Omental fat pad (tissue), 4 donors: ENCODE measurements at places on chromosomes 7 and 10.

- no peak for DNase-seq
These were observed 75.9 kb downstream of the EBF3 start for GRCh38 chr10:129887986-129888783.

DNA sequence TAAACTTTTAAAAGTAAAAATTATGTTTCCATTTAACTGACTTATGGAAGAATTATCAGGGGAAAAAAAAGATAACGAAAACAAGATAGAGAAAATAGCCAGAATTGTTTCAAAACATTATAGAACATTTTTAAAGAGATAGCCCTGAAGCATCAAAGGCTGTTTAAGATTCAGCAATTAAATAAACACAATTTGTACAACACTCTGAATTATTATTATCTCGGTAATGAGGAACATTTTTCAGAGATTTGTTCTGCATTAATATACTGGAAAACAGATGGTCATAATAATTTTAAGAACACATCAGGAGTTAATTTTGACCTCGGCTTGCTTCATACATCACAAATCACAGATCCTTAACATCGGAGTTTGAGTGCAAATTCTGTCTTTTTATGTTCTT, 643.8 kb downstream of the SORCS1 start:
- DNase-seq: no peak

DNA sequence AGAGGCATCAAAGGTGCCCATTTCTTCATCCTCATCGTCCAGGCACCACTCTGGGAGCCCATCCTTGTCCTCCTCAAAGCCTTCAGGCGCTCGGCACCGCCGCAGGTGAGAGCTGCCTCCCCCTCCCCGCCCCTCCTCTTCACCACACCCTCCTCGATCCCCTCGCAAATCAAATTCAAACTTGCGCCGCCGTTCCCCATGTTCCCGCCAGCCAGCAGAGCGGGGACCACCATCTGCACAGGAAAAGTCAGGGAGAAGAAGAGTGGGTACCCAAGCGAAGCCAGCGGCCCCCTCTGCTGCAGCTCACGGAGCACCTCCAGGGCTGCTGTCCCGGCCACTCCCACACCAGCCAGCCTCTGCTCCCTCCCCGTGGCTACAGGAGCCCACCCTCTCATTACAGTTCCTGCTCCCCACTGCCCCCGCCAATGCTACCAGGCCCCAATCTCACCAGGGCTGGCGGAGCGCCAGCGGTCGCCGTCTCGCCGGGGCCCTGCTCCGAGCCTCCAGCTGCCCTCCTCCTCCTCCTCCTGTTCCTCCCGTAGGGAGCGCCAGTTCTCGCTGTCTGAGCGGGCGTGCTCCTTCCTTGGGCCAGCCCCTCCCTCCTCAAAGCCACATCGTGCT, 7.7 kb downstream of the GIGYF1 start:
- DNase-seq: no peak

- DNase-seq: no peak
These were observed 35.5 kb upstream of the NCAPG2 start for GRCh38 chr7:158740013-158740656.

GRCh38 chr10:110513949-110514348, 16.2 kb downstream of the DUSP5 start:
- DNase-seq: no peak

GRCh38 chr7:79398138-79398749, 55.2 kb downstream of the MAGI2 start:
- no peak for DNase-seq

GRCh38 chr10:14751921-14752320, 22.8 kb downstream of the FAM107B start:
- no peak for DNase-seq

DNA sequence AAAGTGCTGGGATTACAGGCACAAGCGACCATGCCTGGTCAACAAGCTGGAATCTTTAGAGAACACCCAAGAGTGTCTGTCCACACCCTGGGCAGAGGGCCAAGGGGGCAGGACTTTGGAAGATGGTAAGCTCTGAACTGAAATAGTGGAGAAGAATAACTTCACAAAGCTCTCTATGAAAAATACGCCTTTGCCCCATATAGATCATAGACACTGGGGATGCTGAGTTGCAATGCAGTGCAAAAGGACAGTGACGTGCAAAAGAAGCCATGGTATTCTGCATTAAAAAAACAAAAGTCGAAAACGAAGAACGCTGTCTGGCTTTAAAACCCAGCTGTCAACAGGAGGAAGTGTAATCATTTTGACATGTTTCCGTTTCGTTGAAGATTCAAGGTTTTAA, 353.6 kb downstream of the CALN1 start:
- no peak for DNase-seq

GRCh38 chr10:96043893-96044715, 721 bp downstream of the CCNJ start:
- no peak for DNase-seq

DNA sequence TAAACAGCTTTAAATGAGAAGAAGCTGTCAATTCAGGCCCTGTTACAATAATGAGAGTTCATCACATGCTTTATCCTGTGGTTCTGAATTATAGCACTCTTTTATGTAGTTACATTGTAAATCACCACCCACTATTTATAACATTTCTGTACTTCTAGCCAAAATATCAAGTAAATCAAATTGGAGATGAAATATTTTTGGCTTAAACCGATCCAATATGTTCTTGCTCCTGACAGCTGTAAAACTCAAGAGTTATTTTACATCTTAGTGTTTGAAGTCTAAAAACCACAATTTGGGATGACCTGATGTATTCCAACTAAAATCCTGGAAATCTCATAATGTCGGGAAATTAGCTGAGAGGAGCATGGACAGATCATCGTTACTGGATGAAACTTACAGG, 371.2 kb upstream of the LRRN3 start:
- DNase-seq: no peak

GRCh38 chr7:119320316-119320715, 952.7 kb upstream of the KCND2 start:
- no peak for DNase-seq

- no peak for DNase-seq
These were observed 402.9 kb downstream of the MAGI2 start for GRCh38 chr7:79050603-79051002.

DNA sequence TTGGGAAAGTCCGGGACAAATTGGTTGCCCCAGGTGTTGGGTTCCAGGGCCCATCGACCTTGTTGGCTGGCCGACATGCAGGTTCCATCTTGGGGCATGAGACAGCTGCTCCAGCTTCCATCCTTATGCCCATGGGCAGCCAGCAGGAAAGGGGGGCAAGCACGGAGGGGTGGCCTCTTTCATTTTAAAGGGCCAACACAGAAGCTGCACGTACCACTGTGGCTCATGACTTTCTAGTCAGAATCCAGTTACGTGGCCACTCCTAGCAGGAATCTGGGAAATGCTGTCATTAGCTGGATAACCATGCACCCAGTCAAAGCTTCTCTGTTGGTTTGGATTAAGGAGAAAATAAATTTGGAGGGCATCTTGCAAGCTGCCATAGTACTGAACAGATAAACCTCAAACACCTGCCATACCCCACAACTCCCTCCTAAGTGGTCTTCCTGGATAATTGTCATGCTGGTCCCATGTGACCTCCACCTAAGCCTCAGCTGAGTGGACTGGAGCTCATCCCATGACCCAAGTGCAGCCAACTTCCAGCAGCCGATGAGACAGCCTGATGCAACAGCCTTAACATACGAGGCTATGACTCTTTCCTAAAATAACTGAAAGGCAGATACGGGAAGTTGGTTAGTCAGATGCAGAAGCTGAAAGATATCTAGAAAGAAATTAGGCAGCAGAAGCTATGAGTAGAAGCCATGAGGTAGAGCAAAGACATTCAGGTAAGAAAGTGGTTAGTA, 21.4 kb upstream of the GSDME start:
- no peak for DNase-seq

GRCh38 chr10:82827901-82828300, 952.9 kb downstream of the NRG3 start:
- DNase-seq: no peak

GRCh38 chr10:124174673-124175645, 81.6 kb upstream of the CHST15 start:
- no peak for DNase-seq

DNA sequence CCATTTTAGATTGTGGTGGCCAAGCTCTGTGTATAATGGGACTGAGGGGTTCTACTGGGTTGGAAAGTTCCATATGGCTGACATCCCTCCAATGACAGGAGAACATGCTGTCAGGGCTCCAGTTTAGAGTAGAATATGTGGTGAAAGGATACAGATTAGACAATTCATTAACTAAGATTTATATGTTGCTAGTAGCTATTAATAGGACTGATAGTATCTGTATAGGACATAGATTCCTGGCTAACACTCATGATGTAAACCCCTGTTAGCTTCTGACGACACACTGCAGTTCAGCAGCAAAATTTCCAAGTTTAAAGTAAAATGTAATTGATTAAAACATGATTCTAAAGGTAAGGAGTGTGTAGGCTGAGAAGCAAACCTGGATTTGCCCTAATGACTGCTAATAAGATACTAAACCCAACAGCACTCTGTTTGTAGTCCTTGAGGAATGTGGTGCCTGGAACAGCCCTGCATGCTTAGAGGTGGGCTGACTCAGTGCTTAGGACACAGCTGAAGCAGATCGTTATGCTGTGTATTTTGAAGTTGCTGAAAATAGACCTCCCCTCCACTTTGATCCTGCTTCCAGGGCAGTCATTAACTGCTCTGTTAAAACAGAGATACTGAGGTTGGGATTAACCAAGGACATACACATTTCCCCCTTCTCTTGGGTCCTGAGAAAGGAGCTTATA, 1129.6 kb downstream of the SORCS3 start:
- DNase-seq: no peak

DNA sequence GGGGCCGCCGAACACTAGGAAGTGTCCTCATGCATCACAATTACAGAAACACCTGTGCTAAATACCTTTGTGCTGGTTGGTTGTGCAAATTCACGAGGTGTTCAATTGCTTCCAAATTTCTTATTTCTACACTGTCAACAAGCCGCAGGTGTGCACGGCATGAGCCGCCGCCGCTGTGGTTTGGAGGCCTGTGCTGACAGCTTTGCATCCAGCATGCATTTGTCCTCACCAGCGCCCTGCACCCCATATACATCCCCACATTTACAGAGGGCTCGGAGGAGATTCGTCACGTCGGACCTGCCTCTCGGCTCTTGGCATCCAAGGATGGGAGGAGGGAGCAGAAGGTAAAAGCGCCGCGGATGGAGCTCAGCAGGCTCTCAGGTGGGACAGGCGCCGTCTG, 305.3 kb upstream of the MKI67 start:
- no peak for DNase-seq

GRCh38 chr10:48251525-48252353, 22.8 kb downstream of the FRMPD2 start:
- DNase-seq: no peak

DNA sequence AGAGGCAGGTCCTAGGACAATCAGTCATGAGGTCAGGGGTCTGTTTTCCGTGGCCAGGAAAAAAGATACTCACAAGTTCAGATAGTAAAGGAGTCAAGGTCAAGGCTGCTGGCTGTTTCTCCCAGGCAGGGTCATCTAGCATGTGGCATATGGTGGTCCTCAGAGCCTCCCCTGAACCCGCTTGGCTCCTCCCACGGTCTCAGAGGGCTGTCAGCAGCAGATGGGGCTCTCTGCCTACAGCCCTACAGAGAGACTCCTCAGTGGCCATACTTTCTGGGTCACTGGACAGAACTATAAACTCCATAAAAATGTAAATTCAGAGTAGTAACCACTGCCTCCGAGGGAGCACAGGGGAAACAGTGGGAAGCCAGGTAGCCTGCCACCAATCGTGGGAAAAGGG, 11.3 kb upstream of the DRGX start:
- no peak for DNase-seq

DNA sequence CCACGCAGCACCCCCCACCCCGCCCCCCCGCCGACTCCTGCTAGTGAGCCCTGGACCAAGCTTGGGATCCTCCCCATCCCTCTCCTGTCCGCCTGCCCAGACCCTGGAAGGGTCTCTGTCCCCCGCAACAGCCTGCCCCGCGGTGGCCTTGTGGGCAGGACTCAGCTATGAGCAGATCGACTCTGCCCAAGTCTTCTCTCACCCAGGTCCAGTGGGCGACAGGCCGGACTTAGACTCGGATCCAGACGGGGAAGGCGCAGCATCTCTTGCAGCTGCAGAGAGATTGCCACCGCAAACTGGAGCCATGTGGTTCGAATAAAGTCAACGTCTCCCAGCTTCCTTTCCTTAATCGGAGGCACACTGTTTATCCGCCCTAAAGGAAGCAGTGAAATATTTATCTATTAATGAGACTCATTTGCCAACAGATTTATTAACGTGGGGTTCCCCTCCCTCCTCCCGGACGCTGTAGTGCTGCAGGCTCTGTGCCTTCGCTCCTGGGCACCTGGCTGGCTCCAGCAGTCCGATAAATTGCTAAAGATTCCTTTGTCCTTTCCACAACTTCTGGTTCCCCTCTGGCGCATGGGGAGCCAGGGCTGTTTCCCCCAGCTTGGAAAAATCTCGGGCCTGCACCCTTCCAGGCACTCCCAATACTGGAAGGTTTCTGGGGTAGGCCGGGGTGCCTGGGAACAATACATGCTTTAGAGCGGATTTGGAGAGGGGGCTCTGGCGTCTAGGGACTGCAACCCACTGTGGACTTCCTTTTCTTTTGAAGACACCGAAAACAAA, 634 bp upstream of the HOXA7 start:
- peak; percentile 20 for DNase-seq

GRCh38 chr10:45495438-45496152, 121.6 kb downstream of the ALOX5 start:
- no peak for DNase-seq

- no peak for DNase-seq
These were observed 219.7 kb downstream of the TRIL start for GRCh38 chr7:28738412-28738811.

DNA sequence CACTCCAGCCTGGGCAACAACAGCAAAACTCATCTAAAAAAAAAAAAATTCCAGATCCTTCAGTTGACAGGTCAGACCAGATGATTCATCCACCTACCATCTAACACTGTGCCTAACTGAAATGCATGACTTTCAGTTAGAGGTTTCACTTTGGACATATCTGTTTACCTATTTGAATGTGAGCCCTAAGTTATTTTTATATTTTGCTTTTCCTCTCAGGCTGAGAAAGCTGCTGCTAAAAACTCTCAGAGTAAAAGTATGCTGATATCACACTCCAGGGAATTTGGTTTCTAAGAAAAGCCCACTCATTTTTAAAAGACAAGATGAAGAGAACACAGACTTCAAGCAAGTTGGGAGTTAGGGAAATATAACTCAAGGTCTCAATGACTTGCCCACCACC, 126.0 kb downstream of the SGMS1 start:
- DNase-seq: no peak

- DNase-seq: no peak
These were observed 17.2 kb upstream of the C10orf53 start for GRCh38 chr10:49662169-49662830.

DNA sequence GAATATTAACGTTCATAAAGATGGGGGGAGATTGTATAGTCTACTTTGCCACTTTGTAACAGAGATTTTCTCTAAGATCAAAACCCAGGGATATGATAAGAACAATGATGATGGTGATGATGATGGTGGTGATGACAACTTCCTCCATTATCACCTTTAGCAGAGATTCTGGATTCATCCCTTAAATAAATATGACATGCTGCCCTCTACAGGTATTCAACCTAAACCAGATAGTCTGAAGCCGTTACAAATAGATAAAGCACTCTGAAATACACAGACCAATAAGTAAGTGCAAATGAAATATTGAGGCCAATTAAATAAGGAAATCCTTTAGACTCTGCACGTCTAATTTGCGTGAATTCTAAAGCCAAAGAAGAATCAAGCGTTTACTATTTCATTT, 211.5 kb downstream of the CREB5 start:
- DNase-seq: no peak

GRCh38 chr10:69653561-69653960, 23.5 kb downstream of the FAM241B start:
- DNase-seq: no peak

GRCh38 chr10:29541422-29542210, 93.2 kb downstream of the SVIL start:
- DNase-seq: no peak

- no peak for DNase-seq
These were observed 101.0 kb downstream of the CDCA7L start for GRCh38 chr7:21844742-21845141.
